Stimulated activated CD4-positive, alpha-beta T cell treated with anti-CD3 and anti-CD28 coated beads, Interleukin-1b, Interleukin-23, amount 100 ng/mL, for 1 hour (primary cell): ENCODE measurements at places on chromosomes 6 and 20.
A peak's percentile ranks its signal among the peaks of the same experiment; 100 is the strongest.

DNA sequence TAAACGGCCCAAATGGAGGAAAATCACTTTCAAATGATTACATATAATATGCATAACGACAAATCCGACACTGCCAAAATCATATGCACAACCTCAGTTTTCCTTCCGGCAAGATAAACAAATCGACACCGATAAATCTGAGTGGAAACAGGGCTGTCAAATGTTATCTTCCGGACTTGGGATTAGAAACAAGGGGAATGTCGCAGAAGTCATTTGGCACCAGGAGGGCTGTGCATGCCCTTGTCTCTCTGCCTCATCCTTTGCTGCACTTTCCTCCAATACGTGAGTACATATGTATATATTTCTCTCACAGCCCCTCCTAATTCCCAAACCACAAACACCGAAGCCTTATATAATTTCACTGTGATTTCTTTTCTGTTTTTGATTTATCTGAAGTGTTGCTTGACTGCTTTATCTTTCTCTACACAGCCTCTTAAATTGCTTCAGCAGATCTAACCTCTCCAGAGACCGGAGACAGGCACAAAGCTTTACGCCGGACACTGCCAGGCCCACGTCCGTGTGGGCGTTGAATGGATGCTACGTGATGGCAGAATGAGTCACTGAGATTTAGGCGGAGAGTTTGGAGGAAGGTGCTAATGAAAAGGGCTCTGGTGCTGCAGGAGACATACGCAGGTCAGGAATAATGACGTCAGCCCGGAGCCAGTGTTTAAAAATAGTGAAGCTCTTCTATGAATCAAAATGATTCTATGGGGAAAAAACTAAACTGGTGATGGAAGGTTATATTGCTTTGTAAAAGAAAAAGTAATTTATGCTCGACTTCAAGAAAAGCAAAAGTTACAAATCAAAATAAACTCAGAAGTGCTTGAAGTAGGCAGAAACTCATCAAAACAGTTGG, 21.0 kb upstream of the PRELID3B start:
- no peak for DNase-seq

GRCh38 chr20:45432294-45432693, 16.4 kb downstream of the PIGT start:
- no peak for DNase-seq

DNA sequence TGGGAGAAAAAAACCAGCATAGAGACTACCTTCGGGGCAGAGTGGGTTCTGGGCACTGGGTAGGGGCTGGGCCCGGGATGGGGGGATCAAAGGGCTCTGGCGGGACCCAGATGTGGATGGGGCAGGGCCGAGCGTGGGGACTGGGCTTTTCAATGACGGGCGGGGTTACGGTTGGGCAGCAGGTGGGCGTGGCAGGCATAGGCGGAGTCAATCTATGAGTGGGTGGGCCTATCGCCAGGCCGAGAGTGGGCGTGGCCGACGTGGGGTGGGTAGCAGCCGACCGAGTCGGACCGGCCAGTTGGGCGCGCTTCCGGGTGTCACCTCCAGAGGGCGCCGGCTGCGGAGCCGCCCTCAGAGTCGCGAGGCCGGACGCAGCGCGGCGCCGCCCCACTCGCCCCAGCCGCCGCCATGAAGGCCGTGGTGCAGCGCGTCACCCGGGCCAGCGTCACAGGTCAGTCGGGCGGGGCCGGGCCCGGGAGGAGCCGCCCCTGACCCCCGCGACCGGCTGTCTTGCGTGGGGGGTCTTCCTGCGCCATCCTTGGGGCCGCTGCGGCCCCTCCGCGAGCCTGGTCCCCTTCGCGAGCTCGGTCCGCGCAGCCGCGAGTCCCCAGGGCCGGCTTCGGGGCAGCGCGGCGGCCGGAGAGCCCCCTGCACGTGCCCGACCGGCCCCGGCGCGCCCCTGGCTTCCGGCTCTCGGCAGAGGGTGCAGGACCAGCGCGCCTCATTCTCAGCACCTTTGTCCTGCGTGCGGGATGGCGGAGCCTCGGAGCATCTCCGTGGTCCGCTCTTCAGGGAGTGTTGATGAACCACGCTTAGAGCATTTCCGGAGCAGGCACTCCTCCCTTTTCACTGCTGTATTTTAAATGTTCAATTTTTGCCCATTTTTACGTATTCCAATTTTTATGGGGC, at the start of gene DTD1:
DTD1 (plus strand) TSS at position 390 of the 909 bp plus-strand sequence; CDS start at position 409, 19 bp downstream.
- DNase-seq, result peak; percentile 67

DNA sequence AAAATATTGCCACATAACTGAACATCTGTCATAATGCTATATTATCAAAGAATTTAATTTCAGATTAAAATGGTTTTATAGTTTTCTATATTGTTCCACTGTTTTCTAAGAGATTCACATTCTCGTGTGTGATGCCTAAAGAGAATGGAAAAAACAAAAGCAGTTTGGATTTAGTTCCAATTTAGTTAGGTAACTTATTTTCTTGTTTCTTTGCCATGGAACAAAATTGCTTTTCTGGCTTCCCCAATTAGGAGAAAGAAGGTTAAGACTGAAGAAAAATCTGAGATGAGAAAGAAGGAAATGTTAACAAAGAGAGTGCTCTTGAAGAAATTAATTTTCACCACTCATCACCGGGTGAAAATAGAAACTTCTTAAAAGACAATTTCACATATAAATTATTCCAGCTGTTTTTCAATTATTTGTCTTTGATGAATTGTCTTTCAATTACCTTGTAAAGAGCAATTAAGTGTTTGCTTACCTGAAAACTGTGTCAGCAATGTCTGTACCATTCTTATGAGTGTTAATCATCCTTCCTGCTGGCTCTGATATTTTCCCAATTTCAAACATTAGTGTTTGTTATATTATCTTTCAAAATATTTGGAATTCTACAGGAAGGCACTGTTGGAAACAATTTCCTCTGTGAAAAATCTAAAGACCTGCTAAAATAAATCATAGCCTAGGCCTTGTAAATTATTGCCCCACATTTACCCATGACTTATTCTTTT, 19.5 kb downstream of the PHACTR2 start:
- no peak for DNase-seq

DNA sequence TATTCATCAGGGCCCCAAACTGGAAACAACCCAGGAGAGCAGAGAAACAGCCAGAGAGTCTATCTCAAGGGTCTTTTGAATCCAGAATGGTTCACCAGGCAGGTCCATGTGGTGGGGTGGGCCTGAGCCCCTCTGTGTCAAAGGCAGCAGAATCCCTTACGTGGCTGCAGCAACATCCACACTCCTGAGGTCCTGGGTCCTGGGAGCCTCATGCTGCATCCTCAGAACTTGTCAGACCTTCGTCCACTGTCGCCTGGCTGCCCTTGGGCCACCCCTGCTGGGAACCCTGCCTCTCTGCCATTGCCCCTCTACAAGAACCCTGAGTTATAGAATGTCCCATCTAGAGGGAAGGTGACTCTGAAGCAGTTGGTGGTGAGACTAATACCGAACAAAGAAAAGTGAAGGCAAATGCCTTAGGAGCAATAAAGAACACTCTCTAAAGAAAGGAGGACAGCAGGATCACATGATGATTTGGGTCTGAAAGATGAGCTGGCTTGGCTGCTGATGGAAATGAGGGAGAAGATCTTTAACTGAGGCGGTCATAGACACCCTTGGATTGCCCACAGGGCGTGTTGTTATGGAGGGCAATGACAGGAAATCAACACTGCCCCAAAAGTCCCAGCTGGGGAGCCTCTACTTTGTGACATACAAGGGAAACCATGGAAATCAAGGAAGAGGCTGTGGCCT, 161.2 kb downstream of the SYNDIG1 start:
- no peak for DNase-seq

DNA sequence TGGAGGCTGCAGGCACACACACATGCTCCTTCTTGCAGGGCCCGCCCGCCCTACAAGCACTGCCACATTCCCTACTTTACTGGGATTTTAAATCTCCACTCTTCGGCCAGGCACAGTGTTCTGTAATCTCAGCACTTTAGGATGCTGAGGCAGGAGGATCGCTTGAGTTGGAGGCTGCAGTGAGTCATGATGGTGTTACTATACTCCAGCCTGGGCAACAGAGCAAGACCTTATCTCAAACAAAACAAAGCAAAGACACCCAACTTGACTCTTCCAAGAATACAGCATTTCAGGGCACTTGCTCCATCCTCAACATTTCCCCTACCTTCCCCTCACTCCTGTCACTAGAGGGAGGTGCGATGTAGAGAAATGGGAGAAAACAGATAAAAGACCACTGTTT, 194.0 kb downstream of the MYLK4 start:
- no peak for DNase-seq

DNA sequence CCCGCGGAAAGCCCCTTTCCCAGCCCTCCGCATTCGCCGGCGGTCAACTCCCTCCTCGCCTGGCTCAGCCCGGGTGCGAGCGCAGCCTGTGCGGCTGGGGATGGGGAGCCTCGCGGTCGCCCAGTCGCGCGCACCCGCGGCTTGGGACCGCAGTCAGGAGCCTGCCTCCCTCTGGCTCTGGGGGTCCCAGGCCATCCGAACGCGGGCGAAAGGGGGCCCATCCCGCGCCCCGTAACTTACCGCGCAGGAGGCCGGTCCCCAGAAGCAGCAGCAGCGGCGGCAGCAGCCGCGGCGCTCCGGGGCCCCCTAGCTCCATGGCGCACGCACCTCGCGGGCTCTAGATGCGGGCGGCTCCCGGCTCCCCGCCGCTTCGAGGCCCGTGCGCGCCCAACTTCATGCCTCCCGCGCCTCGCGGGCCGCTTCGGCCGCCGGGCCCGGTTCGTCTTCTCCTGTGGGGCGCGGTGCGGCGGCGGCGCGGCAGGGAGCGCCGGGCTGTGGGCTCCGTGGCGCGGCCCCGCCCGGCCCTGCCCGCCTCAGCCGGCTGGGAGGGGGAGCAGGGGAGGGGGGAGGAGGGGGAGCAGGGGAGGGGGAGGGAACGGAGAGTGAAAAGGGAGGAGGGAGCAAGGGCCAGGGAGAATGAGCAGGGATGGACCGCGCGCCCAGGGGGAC, at the start of gene CHRNA4:
CHRNA4 (minus strand) TSS at position 500 of the 669 bp plus-strand sequence; CDS start at position 316, 184 bp downstream.
- DNase-seq, result no peak

- no peak for DNase-seq
Measured at GRCh38 chr20:45019762-45020123, 53.4 kb downstream of the STK4 start.

DNA sequence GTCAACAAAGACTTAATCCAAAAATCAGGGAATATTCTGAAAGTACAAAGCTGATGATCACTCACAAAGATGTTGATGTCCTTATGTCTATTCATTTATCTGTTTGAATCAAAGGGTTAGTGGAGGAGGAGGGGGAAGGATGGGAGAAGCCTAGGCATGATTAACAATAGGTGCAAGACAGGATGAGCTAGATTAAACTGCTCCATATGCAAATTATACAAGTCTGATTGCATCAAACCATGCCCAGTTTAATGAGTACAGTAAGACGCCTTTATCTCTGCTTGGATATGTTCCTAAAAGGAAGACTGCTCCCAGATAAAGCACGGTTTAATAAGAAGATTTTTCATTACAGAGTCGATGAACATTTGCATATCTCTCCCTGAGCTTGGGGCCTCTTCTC, 626.4 kb upstream of the NOX3 start:
- no peak for DNase-seq

GRCh38 chr20:62900052-62900691, 26.1 kb downstream of the DIDO1 start:
- DNase-seq, result peak; percentile 34

- no peak for DNase-seq
Measured at GRCh38 chr6:13926378-13926777, 1.6 kb downstream of the RNF182 start.

DNA sequence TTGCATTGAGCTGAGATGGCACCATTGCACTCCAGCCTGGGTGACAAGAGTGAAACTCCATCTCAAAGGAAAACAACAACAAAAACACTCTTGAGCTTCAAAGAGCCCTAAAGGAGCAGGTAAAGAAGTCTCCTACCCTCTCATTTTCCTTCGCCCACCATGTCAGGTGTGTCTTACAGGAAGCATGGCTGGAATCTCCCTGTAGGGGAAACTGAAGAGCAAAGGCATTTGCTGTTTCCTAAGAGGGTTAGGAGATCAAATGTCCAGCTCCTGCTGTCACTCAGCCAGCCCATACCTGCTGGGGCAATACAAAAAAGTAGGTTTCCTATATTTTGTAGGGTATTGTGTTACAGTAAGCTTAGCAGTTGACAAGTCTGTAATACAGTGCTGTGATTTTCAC, 43.3 kb downstream of the SPATA2 start:
- DNase-seq, result no peak

DNA sequence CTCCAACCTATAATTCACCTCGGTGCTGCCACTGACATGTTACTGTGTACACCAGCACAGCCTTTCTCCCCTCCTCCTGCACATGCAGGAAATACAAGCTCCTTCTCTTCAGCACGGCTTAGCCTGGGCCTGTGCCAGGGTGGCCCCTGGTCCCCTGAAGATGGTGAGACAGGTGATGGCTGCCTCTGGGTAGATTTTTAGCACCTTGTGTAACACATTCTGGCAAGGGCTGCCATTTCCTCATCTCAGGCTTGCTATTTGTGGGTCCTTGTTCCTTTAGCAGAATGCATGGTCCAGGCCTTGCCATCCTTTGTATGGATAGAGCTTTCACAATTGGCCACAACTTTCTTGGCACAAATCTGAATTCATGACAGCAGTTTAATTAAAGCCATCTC, 151.3 kb downstream of the CDC5L start:
- no peak for DNase-seq

GRCh38 chr20:33332905-33333456, 50.0 kb downstream of the BPIFB1 start:
- DNase-seq, result no peak

DNA sequence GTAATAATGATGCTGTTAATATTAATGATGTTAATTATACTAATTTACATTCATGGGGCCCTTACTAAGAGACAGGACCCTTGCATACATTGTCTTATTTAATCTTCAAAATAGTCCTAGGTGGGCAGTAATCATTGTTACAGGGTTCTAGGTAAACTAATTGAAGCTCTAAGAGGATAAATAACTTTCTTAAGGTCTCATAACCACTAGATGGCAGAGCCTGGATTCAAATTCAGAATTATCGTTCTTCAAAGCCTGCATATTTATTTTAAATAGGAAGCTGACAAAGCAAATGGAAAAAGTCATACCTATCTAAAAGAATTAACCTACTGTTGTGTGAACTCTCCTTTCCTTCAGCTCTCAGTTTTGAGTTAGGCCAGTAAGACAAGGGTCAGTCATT, 23.5 kb downstream of the PTCHD4 start:
- DNase-seq, result no peak

DNA sequence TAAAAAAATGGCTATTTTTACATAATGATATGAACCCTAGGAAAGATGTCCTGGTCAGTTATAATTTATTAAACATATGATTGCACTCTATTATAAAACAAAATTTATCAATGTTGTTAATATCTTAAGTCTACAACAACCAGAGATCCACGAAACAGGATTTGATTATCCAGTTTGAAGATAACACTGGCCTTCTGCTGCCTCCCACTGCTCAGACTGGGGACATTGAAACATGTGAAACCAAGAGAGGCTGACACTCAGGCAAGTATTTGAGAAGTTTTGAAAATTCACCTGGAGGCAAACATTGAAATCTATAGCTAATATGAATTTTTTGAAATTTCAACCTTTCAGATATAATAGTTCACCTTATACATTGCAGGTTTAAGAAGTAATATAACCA, 219.3 kb upstream of the HSF2 start:
- no peak for DNase-seq

- no peak for DNase-seq
Measured at GRCh38 chr6:84842525-84843166, 78.2 kb upstream of the TBX18 start.
